ENCODE measurements at places on chromosomes 2 and 18. TPM values are rescaled to one million over a fixed set of nuclear protein-coding genes. Genes with fewer than 3 reads are reported as not detected.

GRCh38 chr2:202790676-202791075, 80.9 kb downstream of the ICA1L start:
- no peak for DNase-seq

GRCh38 chr18:59547581-59548182, 149.5 kb downstream of the CCBE1 start:
- no peak for DNase-seq

GRCh38 chr2:240972201-240972600, 26.2 kb upstream of the SNED1 start:
- DNase-seq = no peak

GRCh38 chr2:183519371-183520056, 395.3 kb downstream of the NUP35 start:
- no peak for DNase-seq

- no peak for DNase-seq
Observed at GRCh38 chr18:41922176-41922575, 32.9 kb upstream of the PIK3C3 start.

DNA sequence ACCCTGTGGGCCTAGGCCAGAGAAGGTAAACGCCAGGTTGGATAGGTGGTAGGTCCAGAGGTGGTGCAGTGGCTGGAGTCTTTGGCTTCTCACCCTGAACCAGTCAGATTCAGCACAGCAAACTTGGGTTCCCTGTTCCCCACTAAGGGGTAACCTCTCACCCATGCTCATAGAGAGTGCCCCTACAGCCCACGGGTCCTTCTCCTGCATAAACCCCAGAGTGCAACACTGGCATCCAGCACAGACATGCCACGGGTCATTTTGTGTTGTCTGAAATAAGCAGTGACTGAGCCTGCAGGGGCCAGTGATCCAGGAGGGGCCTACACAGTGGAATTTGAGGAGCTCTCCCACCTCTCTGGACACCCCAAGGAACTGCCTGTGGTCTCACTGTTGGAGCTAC, 40.5 kb upstream of the ATP6V1B1 start:
- DNase-seq = no peak

DNA sequence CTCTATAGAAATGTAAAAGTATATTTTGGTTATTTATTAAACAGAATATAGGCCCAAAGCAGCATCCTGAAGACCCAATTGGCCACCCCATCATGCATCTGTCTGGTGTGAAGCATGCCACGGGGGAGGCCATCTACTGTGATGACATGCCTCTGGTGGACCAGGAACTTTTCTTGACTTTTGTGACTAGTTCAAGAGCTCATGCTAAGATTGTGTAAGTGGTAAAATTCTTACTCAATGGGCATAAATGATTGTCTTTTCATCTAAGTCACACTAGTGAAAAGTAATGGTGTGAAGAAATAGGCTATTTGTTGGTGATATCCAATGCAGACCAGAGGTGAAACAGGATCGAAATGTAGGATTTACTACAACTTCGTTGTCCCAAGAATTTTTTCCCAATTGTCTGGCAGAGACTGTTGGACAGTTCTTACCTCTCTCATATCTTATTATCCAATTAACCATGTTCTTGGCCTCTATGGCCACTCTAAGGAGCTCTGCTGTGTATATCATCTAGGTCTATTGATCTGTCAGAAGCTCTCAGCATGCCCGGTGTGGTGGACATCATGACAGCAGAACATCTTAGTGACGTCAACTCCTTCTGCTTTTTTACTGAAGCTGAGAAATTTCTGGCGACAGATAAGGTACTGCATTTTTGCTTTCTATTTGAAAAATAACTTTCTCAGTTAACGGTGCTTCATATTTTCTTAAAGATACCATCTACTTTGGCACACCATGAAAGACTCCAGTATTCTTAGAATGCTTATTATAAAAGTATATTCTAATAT, 35.0 kb downstream of the AOX1 start:
- DNase-seq = no peak

DNA sequence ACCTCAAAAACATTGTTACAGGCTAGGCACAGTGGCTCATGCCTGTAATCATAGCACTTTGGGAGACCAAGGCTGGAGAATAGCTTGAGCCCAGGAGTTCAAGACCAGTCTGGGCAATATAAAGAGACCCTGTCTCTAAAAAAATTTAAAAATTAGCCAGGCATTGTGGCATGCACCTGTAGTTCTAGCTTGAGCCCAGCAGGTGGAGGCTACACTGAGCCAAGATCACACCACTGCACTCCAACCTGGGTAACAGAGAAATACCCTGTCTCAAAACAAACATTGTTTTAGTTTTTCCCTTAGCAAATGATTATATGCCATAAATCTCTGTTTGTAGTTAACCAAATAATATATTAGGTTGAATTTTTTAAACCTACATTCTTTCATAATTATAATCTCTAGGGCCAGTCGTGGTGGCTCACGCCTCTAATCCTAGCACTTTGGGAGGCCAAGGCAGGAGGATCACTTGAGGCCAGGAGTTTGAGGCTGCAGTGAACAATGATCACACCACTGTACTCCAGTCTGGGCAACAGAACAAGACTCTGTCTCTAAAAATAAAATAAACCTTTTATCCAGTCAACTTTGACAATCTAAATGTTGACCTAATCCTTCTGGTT, 13.3 kb upstream of the CYP20A1 start:
- DNase-seq = no peak

GRCh38 chr2:118968961-118969733, 27.2 kb downstream of the MARCO start:
- no peak for DNase-seq

DNA sequence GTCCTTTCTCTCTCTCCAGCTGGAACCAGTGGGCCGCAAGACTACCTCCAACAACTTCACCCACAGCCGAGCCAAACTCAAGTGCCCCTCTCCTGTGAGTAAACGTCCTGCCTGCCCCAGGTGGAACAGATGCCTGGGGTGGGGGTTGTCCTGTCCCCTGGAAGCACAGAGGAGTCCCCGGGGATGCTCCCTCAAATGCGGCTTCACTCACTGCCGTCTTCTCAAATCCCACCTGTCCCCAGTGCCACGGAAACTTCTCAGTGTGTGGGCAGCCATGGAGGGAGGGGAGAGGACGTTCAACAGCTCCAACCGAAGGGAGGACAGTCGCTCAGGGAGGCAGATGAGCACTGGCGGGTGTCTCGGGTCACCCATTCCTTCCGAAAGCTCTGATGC, 110.7 kb upstream of the PPP1CB start:
- no peak for DNase-seq

- DNase-seq = no peak
Observed at GRCh38 chr2:158570869-158571268, 114.1 kb downstream of the PKP4 start.

- DNase-seq = no peak
Observed at GRCh38 chr2:69741229-69741574, 732 bp upstream of the ANXA4 start.

DNA sequence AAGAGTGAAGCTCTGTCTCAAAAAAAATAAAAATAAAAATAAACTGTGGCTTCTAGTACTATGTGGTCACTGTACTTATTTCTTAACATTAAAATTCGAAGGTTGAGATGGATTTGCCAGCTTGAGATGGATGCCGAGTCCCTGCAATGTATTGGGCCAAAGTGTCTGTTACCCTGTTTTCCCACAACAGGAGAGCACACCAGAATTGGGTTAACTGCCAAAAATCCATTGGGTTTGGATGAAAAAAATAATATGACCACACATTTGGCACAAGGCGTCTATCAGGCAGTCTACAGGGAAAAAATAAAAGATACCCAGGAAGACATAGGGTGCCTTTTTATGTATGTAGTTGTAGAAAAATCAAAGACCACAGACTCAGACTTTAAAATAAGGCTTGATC, 19.2 kb upstream of the MAPRE3 start:
- no peak for DNase-seq

DNA sequence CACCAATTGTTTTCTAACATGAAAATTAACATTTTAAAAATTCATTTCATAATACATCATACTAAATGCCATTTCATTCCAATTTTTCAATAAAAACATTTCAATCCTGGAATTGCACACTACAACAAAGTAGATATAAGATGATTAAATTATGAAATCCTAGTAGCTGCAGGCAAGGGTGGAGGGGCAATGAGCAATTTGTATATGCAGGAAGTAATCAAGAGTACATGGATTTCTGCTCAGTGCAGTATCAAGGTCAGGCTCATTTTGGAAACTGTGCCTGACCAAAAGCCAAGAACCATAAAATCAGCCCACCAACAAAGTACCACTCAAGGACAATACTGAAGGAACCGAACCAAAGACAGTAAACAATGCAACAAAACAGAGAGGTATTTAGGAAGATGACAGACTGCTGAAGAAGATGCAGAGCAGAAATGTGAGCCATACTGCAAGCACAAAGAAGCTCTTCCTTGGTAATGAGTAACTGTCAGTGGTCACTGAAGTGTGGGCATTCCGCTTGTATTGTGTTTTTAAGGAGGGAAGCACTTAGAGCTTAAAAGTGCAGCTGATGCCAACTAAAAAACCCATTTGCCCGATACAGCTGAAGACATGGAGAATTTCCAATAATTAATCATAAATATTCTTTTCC, 34.5 kb upstream of the DSEL start:
- no peak for DNase-seq

GRCh38 chr2:109000738-109001137, 11.7 kb upstream of the EDAR start:
- DNase-seq = no peak

GRCh38 chr18:74194691-74195090, 46.4 kb downstream of the TIMM21 start:
- DNase-seq = no peak

GRCh38 chr2:11357428-11357972, 13.1 kb upstream of the ROCK2 start:
- DNase-seq = no peak

- no peak for DNase-seq
Observed at GRCh38 chr18:51074605-51075004, 44.6 kb downstream of the SMAD4 start.

- no peak for DNase-seq
Observed at GRCh38 chr2:106995556-106995955, 109.6 kb upstream of the ST6GAL2 start.

DNA sequence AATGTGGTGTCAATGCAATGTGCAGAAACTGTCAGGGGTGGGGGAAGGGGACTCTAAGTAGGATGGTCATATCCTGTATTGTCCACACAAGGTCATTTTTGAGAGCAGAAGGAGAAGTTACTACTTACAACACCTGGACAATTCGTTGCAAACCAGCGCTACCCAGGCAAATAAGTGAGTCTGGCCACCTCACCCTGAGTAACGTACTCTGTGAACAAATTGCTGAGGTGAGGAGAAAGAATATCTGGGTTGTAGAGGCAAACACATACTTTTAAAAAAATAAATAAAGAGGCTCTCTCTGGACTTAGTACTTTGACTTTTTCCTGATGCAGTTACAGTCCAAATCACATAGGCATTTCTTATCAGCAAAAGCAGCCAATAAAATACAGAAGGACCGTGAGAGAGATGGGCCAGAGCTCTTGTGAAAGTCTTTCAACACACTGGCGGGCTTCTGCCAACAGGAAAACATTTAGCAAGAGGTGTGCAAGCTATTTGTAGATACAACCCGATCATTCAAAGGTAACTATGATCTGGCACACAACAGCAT, 268.2 kb upstream of the ID2 start:
- DNase-seq = no peak

DNA sequence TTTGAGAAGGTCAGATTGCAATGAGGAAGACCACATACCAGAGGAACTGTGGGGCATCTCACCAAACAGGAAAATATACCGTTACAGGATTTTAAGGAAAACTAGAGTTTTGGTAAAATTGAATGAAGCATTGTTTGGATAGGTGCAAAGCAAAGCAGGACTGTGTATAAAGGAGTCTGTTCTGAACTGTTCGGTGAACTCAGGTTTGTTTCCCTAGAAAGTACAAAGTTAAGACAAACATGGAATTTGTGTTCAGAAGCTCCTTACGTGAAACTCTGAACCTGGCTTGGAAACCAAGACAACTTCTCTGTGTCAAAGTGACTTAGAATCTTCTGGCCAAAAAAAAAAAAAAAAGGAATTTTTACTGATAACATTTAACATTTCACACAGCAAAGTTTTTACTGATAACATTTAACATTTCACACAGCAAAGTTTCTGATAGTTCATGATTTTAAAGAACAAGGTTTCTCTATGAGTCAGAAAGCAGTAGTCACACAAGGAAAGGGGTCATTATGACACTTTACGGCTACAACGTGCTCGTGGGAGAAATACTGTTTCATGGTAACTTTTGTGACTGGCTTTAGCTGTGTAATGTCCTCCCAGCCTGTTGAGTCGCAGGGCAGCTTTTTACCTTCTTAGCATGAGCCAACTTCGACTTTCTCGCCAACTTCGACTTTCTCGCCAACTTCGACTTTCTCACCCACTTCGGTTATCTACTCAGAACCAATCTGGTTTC, 21.2 kb upstream of the TET3 start:
- no peak for DNase-seq

- no peak for DNase-seq
Observed at GRCh38 chr18:45024357-45025088, 343.8 kb downstream of the SETBP1 start.

DNA sequence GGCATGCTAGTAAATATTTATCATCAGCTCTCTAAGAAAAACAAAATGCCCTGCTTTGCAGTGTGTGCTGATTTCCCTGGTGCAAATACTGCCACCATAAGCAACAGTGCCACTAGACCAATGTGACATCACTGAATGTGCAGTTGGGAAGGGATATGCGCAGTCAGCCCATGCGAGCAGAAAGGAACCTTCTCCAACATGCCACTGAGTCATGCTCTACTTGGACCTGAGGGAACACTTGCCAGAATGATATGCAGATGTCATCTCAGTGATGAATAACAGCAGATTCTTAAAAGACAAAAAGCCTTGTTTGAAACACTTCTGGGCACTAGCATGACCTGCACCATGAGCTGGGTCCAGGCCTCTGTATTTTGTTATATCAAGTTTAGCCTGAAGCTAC, 55.3 kb upstream of the REL start:
- no peak for DNase-seq

GRCh38 chr2:42653908-42654445, 85.5 kb downstream of the MTA3 start:
- no peak for DNase-seq

DNA sequence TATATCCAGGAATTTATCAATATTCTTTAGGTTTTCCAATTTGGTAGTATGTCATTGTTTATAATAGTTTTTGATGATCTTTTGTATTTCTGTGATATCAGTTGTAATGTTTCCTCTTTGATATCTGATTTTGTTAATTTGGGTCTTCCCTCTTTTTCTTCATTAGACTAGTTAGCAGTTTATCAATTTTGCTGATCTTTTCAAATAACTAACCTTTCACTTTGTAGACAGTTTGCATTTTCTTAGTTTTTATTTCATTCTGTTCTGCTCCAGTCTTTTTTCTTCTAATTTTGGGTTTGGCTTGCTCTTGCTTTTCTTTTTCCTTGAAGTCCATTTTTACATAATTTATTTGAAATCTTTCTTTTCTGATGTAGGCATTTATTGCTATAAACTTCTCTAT, 824.4 kb downstream of the LRP1B start:
- no peak for DNase-seq

Gene TMEM200C
- 16.4 TPM for total RNA-seq

Gene DNAJC5G
- not detected for total RNA-seq

Gene CHRND
- total RNA-seq = not detected

Gene UGT1A5
- total RNA-seq = not detected

Gene CTNNA2
- total RNA-seq = 261 TPM

Gene CGREF1
- total RNA-seq = 17.3 TPM

Gene MYOM1
- total RNA-seq = 2.3 TPM

Gene ALK
- total RNA-seq = 0.78 TPM

Gene GNLY
- total RNA-seq = not detected

Gene KCMF1
- total RNA-seq = 48.8 TPM

Gene LCT
- not detected for total RNA-seq

Gene GPR39
- 5.0 TPM for total RNA-seq

Gene FAP
- total RNA-seq = 2.2 TPM

Gene APOB
- total RNA-seq = 0.62 TPM

Gene KIF5C
- 379 TPM for total RNA-seq

Measured in occipital lobe (tissue), 3 donors.